Astrocyte of the spinal cord (primary cell): ENCODE measurements at places on chromosomes 12 and 14.
A peak's percentile ranks its signal among the peaks of the same experiment; 100 is the strongest.

DNA sequence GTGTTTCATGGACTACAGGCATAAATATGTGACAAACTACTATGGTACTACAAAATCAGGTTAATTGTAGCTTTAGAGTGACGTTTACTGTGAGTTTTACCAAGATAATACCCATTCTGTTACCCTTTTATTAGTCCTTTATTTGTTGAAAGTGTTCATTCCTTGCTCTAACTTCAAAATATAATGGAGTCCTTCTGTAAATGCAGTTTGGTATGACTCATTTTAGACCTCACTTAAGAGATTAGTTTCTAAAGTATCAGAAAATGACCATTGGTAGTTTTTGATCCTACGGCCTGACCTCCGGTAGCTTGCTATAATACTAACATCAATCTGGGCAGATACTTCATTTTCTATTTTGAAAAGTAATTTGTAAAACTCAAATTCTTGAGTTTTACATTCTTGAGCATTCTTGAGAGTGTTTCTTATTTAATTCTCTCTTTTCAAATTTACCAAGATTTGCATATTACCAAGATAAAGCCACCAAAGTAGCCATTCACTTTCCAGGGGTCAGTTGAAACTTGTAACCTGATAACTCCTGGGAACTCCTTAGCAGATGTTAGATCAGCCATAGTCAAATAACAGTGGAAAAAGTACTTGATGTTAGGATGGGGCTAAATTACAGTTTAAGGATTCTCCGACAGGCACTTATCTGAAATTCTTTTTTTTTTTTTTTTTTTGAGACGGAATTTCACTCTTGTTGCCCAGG is 4.2 kb downstream of the HSPA2 start:
- DNase-seq, result no peak

GRCh38 chr12:47370421-47370820 is 290.7 kb upstream of the AMIGO2 start:
- no peak for DNase-seq

DNA sequence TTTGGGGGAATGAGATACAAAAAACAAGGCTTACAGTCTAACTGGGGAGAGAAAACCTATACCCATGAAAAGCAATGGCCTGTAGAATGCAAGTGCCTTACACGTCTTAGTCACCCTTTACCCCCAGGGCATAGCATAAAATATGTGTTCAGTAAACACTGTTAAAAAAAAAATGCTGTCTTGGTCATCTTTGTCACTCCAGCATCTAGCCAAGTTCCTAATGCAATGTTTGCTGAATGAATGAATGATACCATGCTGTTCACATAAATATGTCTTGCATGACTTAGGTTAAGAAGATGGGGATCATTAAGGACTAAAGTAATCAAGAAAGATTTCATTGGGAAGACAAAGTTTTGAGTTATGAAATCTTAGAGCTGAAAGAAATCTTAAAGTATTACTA is 38.5 kb downstream of the PPP2R5E start:
- no peak for DNase-seq

- DNase-seq, result peak; percentile 1
Measured at GRCh38 chr12:52794479-52795331, 1.2 kb downstream of the KRT3 start.

GRCh38 chr14:51981218-51981854 is 8.0 kb upstream of the RTRAF start:
- no peak for DNase-seq
